Thyroid gland (tissue), 4 donors: ENCODE measurements at places on chromosomes 6 and 20. TPM values are rescaled to one million over a fixed set of nuclear protein-coding genes. Genes with fewer than 3 reads are reported as not detected.

DNA sequence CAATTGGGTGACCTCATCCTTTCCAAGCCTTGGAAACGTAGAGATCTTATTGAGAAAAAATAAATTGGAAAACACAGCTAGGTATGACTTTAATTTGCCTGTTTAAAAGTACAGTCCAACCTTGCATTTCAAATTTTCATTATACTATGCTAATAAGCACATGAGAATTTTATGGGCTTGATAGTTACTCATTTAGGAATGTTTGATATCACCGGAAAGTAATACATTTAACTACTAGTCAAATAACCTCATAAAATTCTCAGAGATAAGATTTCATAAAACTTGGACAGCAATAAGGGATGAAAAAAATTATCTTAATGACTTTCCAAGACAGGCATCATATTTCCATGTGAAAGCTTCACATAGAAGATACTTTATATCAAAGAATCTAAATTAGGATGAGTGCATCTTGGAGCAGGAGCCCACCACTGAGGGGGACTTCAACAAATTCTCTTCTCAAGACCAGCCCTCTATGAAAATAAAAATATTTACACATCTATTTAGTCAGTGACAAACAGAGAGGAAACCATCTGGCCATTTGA lies 236.3 kb downstream of the EPHA7 start:
- no peak for DNase-seq

DNA sequence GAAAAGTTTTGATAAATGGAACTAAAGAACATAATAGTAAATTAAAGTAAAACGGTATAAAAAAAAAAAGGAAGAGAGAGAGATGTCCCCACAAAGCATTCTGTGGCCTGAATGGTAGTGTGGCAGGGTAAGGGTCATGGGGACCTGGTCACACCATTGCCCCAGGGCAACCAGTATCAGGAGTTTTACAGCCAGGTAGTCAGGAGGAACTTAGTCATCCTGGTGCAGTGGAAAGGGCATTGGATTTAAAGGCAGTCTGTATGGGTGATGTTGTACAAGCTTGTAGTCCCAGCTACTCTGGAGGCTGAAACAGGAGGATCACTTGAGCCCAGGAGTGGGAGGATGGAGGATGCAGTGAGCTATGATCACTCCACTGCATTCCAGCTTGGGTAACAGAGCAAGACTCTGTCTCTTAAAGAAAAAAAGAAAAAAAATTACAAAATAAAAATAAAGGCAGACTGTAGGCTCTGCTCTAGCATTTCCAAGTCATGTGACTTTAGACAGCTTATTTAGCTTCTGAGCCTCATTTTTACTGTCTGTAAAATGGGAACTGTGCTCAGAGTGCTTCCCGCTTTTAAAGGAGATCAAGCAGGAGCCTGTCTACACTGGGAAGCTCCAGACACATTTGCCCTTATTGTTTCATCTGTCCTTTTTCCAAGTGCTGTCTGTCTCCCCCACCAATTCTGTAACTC lies 112.8 kb upstream of the ARMC2 start:
- no peak for DNase-seq

DNA sequence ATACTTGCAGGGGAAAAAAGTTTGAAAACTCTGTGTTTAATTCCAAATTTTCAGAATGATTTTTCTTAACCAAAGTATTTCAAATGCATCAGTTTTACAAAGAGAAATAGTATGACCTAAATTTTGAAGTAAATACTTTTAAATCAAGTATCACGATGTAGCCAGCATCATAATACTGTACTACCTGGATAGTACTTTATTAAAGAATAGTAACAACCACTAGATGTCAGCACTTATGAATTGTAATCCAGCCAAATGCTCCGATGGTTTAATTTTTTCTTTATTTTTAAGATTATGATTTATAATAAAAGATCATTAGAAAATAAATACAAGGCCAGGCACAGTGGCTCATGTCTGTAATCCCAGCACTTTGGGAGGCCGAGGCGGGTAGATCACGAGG lies 37.2 kb upstream of the HACE1 start:
- DNase-seq: no peak

DNA sequence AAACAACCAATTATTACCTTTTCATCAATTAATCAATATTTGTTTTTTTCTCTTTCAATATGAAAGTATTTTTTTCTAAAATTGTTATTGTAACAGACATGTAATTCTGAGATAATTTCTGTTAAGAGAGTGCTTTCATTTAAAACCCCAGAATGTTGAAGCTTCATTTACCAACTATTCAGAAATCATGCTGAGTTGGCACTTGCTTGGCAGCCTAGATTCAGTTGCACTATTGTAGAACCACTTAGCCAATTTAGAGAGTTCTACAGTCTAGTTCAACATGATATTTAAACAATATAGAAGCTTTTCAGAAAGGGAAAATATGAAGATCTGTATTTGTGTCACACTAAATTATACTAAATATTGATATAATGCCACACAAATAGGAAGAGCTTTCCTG lies 56.1 kb upstream of the NKAIN2 start:
- DNase-seq: no peak

DNA sequence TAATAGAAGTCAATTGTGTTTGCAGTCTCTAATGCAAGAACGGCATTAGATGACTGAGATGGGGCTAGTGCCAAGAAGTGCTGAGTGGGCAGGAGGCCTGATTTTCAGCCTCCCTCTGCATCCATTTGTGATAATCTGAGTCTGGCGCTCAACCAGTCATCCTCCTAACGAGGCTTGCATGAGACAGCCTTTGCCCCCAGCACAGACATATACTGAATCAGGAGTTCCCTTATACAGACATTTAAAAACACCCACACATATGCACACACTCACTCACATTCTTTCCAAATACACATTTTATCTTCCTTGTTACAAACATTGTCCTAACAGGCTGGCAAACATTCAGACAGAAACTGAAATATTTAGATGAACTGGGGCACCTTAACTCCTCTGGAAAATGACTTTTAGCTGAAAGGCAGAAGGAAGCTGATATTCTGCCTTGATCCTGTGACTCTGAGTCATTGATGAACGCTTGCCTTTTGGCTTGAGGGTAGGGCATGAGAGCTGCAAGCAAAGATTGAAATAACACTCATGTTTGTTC lies 562.3 kb downstream of the DHX35 start:
- DNase-seq: no peak

- peak; percentile 84 for DNase-seq
These were observed 85.9 kb downstream of the SMOC2 start for GRCh38 chr6:168526841-168527281.

- DNase-seq: no peak
These were observed at the start of gene MLIP for GRCh38 chr6:54111341-54112045. Gene MLIP, plus strand, starts transcription at chr6:54111443. Its CDS starts 37 bp downstream, at chr6:54111480.

- DNase-seq: no peak
These were observed 322.1 kb downstream of the RNGTT start for GRCh38 chr6:88641178-88641903.

DNA sequence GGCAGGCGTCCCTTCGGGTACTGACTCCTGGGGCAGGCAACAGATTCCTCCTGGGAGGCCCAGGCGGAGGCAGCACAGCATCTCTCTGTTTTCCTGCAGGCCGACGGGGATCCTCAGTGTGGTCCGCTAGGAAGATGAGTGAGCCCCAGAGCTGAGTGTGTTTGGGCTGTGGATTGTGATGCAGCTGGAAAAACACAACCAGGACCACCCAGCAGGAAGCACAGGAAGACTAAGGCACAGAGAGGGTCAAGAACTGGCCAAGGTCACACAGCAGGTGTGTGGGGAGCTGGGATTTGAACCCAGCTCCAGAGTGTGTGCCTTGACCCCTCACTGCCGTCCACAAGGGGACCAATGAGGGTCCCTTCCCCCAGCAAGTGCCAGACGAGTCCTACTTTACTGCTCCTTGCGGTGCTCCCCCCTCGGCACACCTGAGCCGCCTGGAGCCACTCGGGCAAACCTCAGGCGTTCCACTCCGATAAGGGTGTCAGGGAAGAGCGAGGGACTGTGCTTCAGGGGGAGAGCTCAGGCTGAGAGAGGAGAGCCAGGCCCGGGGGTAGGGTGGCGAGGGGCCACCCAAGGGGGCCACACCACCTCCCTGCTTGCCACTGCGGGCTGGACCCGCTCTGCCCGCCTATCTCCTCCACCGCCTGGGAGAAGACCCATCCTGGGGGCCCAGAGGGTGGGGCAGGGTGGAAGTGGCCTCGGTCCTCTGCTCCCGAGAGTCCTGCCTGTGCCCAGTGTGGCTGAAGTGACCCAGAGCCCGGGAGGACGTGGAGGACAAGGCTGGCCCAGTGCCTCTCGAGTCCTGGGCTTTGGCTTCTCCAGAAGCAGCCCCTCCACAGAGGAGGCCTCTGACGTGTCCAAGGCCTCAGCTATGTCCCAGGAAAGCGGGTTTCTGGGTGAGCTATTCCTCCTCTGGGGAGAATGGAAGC lies 63.3 kb downstream of the YTHDF1 start:
- DNase-seq: no peak

GRCh38 chr6:143356101-143356880 lies 94.2 kb downstream of the ADAT2 start:
- no peak for DNase-seq

DNA sequence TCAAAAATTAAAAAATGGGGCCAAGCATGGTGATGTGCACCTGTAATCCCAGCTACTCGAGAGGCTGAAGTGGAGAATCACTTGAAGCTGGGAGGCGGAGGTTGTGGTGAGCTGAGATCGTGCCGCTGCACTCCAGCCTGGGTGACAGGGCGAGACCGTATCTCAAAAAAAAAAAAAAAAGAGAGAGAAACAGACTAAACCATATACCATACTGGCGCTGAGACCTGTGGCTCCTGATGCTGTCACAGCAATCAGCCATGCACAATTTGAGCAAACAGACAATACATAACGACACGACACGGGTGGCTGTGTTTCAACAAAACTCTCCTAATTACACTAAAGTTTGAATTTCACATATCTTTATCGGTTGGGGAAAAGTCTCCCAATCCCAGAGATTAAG lies 14.9 kb upstream of the CBFA2T2 start:
- no peak for DNase-seq

- DNase-seq: no peak
These were observed 294.4 kb upstream of the PLN start for GRCh38 chr6:118253741-118254140.

- DNase-seq: no peak
These were observed 37.0 kb upstream of the SAMHD1 start for GRCh38 chr20:36988494-36988966.

DNA sequence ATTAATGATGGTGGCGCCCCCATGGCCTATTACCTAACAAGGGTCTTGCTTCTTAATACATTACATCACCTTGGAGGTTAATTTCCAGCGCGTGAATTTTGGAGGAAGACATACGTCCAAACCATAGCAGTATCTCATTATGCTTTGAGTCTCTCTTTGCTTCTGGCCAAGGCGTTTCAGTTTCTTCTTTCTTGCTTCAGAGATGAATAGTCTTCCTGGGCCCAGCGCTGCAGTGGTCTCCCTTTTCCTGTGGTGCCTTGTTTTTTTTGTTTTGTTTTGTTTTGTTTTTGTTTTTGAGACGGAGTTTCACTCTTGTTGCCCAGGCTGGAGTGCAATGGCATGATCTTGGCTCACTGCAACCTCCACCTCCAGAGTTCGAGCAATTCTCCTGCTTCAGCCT lies 268.4 kb downstream of the SOX4 start:
- DNase-seq: no peak

DNA sequence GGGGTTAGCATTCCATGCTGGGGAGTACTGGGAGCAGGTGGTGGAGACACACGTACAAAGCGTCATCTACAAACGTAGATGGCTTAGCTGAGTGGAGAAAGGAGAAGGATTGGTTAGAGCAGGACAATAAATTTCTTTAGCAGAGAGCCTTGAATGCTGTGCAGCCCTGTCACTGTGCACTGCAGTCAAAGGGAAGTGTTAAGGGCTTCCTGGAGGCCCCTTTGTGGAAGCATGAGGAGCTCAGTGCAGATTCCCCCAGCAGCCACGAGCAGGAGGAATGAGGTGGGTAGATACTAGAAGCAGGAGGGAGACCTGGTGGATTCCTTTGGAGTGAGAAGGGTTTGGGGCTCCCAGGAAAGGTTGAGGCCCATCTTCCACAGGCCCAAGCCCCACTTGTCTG lies 6.1 kb upstream of the TREML4 start:
- no peak for DNase-seq

GRCh38 chr20:36391456-36391855 lies 85.3 kb downstream of the DLGAP4 start:
- DNase-seq: no peak

DNA sequence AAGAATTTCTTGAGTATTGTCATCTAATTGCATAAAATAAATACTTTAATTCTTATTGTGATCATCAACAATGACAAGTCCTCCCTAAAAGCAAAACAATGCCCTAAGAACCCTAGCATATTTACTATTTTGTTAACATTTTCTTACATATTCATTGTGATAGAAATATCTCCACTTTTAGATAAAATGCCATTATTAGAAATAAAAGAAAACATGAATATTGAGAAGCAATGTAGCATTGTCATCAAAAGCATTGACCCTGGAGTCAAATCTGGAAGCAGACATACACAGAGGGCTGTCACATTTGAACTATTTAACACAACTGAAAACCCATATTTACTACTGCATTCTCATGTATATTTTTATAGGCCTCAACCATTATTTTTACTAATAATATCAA lies 257.7 kb downstream of the SYNE1 start:
- no peak for DNase-seq

GRCh38 chr6:52910091-52910490 lies 593 bp upstream of the GSTA3 start:
- no peak for DNase-seq

GRCh38 chr6:52390361-52390727 lies 28.4 kb downstream of the PAQR8 start:
- DNase-seq: no peak

DNA sequence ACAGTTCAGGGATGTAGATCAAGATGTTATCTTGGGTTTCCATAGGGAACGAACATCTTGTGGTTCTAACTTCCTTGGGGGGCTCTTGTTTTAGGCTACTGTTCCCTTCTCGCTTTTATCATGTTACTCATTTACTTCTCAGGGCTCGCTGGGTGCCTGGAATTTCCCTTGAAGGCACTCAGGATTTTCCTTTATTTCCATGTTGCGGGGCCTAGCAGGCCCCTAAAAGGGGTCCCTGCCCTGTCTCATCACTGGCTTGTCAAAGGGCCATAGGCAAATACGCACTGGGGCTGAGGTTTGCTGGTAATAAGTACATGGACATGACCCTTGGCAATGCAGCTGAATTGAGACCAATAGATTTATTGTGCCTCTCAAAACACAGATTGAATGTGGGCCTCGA lies 262.3 kb downstream of the CDH4 start:
- no peak for DNase-seq

PPIL6 gene
- 31.2 TPM for total RNA-seq

TGM3 gene
- not detected for total RNA-seq

OOEP gene
- total RNA-seq: not detected

ZDHHC14 gene
- 20.3 TPM for total RNA-seq

NTSR1 gene
- total RNA-seq: not detected

RIPPLY2 gene
- not detected for total RNA-seq

C6orf141 gene
- total RNA-seq: 7.4 TPM
